ENCODE measurements at places on chromosomes 12 and 14. TPM values are rescaled to one million over a fixed set of nuclear protein-coding genes. Genes with fewer than 3 reads are reported as not detected.

DNA sequence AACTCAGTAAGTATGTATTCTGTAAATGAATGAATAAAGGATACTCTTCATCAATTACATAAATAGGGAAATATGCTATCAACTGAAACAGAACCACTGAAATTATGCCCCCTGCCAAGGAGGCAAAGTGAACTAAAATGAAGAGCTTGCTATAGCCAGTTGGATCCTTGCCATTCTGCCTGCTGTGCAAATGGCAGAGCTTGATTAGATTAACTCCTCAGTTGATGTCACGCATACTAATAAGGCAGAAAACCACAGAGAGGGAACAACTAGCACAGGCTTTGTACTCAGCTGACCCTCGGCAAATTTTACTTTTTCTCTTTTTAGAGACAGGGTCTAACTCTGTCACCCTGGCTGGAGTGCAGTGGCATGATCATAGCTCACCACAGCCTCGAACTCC lies 36.7 kb upstream of the FERMT2 start:
- no peak overlapping the region for H3K4me3 ChIP-seq
- no peaks in the 10 kb centered on the region for H3K27me3 ChIP-seq
- no peaks in the 10 kb centered on the region for H3K4me1 ChIP-seq

DNA sequence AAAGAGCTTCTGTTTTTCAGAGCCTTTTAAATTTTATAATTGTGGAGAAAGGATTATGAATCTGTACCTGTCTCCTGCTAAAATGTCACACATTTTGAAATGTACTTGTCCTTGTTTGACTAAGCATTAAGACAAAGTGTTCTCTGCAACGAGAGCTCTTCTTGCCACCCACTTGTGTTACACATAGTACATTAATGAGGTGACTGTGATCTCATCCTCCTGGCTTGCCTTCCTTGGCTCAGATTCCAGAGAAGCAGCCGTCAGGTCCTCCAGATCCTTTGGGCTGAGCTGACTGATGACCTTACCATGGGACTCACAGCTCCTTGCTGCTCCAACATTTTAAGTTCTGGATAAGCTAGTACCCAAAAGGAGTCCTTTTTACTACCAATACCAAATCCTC lies 81.4 kb downstream of the BBS10 start:
- H3K4me1 ChIP-seq: no peaks in the 10 kb centered on the region
- no peaks in the 10 kb centered on the region for H3K27me3 ChIP-seq
- no peak for DNase-seq
- no peak overlapping the region for H3K4me3 ChIP-seq
- no peaks in the 10 kb centered on the region for H3K36me3 ChIP-seq

- H3K4me1 ChIP-seq: no peaks in the 10 kb centered on the region
- no peaks in the 10 kb centered on the region for H3K36me3 ChIP-seq
- H3K27me3 ChIP-seq: no peaks in the 10 kb centered on the region
- H3K27ac ChIP-seq: no peak overlapping the region
- DNase-seq: no peak
- H3K4me3 ChIP-seq: no peak overlapping the region
These were observed 2.7 kb downstream of the C2CD5 start for GRCh38 chr12:22541496-22542155.

DNA sequence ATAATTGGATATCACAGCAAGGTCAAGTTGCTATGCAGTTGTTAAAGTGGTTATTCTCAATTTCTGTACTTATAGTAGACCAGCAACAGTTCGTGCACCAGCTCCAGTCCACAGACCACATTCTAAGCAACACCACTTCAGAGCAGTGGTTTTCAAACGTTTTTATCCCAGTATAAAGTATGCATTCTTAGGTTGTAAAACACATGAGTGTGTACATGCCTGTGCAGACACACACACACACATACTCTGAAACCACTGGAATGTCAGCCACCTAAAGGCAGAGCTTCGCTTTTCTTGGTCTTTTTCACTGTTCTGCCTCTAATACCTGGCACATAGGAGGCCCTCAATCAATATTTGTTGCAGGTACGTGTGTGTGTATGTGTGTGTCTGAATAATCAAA lies 22.2 kb upstream of the C12orf71 start:
- H3K36me3 ChIP-seq: no peaks in the 10 kb centered on the region
- no peak overlapping the region for H3K4me3 ChIP-seq
- no peaks in the 10 kb centered on the region for H3K4me1 ChIP-seq

DNA sequence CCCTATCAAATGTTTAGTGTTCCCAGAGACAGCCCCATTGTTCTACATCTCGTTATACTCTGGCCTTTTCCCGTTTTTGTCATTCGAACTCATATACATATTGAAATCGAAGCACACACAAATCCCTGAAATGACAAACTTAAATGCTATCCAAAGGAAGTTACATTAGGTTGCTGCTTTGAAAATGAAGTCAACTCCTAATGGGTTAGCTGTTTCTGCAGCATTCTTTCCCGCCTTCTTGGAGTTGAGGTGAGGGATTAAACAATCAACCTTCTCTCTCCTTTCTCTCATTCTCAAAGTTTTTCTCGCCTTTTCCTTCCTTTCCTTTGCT lies 642 bp upstream of the PHC1 start:
- H3K27me3 ChIP-seq: no peaks in the 10 kb centered on the region
- DNase-seq: no peak
- H3K4me3 ChIP-seq: peak overlapping the region; percentile 66
- H3K27ac ChIP-seq: peak overlapping the region; percentile 96

The TAS2R20 gene
- total RNA-seq: 24.1 TPM
